ENCODE measurements at places on chromosomes 12 and 14.

DNA sequence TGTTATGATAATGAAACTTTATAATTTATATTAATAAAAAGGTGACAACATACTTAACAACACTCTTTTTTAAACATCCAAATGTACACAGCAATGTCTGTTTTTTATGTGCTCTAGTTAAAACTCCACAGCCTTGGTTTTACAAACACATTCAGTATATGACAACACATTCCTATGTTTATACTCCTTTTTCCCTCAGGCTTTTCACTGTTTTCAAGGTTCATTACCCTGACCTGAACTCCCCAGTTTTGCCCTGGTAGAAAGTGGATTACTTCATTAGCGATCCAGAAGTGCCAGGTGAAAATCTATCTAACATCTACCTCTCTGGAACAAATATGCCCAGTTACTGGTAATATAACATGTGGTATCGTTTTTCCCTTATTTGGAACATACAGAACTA is 340.2 kb upstream of the DDHD1 start:
- DNase-seq = no peak

GRCh38 chr14:58668848-58669480 is 31.2 kb downstream of the DACT1 start:
- DNase-seq = no peak

GRCh38 chr14:99325591-99325990 is 53.6 kb upstream of the BCL11B start:
- DNase-seq = no peak

DNA sequence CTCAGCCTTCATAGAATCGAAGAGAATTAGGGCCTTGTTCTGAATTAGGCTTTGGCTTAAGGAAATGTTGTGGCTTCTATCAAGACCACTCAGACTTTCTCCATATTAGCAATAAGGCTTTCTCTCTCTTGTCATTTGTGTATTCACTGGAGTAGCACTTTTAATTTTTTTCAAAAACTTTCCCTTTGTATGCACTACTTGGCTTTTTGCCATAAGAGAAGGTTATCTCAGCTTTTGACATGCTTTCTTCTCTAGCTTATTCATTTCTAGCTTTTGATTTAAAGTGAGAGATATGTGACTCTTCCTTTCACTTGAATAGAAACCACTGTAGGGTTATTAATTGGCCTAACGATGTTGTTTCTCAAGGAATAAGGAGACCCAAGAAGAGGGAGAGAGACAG is 244.2 kb downstream of the GPHN start:
- no peak for DNase-seq

- DNase-seq = no peak
Measured at GRCh38 chr12:50099302-50100008, 4.4 kb upstream of the GPD1 start.

GRCh38 chr12:71636704-71637115 is 26.9 kb downstream of the ZFC3H1 start:
- no peak for DNase-seq

DNA sequence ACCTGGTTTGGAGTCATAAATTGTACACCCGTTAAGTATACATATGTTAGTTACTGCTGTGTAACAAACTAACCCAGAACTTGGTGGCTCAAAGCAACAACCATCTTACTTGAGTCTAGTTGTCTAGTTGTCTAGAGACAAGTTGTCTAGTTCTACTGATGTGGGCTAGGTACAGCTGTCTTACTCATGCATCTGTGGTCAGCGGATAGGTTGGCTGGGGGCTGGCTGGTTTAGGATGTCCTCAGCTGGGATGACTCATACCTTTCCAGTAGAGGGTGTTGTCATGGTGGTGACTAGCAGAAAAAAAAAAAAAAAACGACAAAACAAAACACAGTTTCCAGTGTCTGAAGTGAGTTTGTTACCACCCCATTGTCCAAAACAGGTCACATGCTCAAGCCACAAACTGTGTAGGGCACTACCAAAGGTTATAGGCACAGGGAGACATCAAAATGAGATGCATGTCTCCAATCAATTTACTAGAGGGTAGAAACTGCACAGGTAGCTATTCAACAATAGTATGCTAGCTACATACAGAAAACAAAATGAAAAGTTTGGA is 680.3 kb downstream of the MED13L start:
- no peak for DNase-seq
